ENCODE measurements at places on chromosomes 7 and 10. TPM values are rescaled to one million over a fixed set of nuclear protein-coding genes. Genes with fewer than 3 reads are reported as not detected.

TMEM106B gene
- total RNA-seq = 44.7 TPM

AKR1C4 gene
- total RNA-seq = 0.48 TPM

DNA sequence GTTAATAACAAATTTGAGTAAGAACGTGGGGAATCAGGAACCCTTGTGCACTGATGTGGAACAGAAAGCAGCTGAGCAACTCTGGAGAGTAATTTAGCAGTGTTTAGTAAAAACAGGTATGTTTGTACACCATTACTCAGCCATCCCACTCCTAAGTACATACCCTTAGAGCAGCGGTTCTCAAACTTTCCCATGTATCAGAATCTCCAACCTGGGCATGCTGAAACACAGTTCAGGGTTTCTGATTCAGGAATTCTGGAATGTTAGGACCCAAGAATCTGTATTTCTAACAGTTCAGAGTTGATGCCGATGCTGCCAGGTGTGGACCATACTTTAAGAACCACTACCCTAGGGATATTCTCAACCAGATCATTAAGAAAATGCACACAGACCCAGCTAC lies 5.1 kb downstream of the SGMS1 start:
- DNase-seq = no peak

DNA sequence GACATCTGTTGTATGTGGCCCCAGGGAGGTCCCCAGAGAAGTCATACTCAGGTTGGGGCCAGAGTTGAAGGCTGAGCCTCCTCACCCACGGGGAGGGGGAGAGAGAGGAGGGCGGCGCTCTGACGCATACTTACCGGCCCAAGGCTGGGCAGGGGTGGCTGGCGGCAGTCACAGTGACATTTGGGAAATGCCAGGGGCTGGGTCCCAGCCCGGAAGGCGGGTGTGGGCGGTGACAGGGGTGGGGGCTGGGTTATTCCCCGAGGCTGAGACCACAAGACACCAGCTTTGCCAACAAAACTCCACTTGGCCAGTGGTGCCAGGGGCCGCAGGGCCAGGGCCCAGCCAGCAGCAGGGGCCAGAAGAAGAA lies 41.1 kb downstream of the RASGEF1A start:
- DNase-seq = peak; percentile 7

DNA sequence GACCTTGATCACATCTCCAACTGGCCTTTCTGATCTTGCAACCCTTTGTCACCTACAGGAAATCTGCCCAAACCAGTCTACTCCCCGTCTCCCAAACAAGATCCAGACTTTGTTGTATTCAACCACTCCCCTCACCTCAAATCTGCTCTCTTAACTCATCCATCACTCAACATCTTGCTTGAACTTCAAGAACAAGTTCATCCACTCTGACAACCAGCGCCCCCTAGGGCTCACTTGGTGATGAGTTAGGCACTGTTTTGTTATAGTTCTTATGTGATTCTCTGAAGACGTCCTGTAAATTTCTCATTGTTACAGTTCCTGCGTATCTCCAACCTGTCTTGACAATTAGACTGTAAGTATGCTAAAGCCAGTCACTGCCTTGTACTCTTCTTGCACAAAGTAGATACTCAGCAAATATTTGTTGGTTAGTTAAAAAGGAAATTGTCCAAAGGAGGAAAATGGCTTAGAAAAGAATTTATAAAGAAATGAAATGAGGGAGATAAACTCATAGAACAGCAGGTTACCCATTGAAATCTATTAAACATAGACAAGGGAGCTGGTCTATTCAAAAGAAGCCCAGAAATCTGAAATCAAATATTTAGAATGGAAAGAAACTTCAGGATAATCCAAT lies 5.3 kb downstream of the FRMD4A start:
- peak; percentile 18 for DNase-seq

DNA sequence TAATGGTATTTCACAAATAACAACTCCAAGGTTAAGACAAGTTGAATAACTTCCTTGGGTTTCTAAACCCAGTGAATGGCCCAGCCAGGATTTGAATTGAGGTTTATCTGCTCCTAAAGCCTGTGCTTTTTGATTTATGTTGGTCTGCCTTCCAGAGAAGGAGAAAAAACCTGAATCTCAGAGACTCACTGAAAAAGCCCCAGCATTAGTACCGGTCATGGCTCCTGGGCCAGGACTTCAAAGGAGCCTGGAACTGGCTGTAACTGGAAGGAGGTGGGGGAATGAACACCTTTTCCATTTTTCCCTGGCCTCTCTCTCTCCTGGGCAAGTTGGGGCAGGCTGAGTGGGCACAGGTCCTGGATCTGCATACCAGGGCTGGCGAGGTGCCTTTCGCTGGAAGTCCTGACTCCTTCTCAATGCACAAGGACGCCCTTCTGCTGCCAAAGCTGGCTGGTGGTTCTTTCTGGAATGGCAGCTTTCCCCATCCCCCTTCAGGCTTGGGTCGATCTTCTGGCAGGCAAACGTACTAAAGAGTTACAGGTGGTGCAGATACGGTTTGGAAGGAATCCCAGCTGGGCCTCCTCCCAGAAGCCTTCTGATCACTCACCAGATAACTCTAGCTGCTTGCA lies 268.2 kb downstream of the PTEN start:
- no peak for DNase-seq

Measured in progenitor cell of endocrine pancreas (in vitro differentiated cells).